ENCODE measurements at places on chromosomes 2 and 18.

DNA sequence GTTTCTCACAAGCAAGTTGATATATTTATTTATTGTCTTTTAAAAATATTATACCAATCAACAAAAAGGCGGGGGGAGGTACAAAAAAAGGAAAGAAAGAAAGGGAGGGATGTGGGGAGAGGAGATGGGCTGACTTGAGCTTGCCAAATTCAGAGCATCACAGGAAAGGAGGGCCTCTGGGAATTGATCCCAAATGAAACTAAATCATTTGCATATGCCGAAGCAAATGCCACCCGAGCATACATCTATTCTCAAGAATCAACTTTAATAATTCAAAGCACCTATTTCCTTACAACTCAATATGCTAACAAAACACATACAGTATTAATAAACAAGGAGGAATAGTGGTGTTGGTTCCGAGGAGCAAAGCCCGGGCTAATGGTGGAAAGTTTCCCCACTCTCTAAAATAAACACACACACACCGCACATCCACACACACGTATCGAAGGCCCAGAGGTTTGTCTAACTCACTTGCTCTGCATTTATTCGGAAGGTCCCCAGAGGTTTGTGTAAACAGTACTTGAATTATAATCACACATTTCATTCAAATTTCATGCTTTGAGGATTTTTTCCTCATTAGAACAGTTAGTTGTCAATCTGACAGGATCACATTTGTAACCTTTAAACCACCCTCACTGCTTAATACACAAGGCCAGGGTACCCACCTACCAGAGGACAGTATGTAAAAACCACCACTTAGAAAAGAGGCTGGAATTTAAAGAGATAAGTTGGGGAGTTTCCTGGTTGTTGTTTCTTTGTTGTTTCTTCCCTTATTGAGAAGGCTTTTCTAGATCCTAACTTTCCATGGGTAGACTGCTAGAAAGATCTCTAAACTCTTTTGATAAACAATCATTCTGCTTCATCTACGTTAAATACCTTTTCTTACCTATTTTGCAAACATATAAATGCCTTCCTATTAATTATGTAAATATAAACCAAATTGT, 264.7 kb downstream of the TCF4 start:
- no peak for DNase-seq

DNA sequence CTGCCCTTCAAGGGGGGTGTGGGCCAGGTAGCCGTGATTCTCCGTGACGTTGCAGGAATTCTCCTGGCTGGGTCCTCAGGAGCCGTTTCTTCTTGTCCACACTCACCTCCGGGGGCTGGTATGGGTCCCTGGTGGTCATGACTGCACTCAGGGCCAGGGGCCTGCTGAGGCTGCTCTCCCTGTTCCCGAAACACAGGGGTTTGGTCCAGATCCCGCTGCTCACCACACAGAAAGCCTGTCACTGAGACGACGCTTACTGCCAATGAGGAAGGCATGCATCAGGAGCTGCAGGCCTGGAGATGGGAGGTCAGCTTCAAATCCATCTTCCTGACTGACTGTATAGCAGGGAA, 160.7 kb downstream of the RTP5 start:
- DNase-seq: no peak

GRCh38 chr2:73032702-73033097, 38.8 kb downstream of the SFXN5 start:
- DNase-seq: no peak

DNA sequence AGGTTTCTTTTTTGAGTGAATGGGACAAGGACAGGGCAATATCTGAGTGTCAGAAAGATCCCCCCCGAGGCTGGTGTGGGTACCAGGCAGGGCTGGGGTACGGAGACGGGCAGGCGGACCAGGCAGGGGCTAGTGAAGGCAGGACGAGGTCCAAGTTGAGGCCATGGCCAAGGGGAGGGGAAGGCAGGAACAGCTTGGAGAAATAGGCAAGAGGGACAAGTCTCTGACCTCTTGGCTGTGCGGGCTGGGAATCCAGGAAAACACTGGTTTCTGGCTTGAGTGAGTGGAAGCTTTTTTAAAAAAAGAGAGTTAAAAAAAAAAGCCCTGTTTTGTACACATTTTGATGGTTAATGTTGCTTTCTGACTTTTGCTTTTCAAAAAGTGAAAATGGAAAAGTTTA, 30.3 kb downstream of the ASAP2 start:
- DNase-seq: no peak

- no peak for DNase-seq
These were observed 123.9 kb upstream of the FAM117B start for GRCh38 chr2:202510911-202511310.

GRCh38 chr2:62194558-62195420, 1.1 kb upstream of the B3GNT2 start:
- no peak for DNase-seq

DNA sequence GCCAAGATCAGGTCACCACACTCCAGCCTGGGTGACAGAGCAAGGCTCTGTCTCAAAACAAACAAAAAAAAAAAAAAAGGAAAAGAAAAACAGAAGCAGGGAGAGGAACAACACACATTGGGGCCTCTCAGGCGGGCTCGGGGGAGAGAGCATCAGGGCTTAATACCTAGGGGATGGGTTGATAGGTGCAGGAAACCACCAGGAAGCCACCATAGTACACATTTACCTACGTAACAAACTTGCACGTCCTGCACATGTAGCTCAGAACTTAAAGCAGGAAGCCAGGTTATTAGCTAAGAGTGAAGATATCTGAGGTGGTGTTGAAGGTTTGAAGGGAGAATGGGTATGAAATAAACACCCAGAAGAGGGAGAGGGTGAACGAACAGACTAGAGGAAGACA, 81.0 kb upstream of the PMAIP1 start:
- no peak for DNase-seq

DNA sequence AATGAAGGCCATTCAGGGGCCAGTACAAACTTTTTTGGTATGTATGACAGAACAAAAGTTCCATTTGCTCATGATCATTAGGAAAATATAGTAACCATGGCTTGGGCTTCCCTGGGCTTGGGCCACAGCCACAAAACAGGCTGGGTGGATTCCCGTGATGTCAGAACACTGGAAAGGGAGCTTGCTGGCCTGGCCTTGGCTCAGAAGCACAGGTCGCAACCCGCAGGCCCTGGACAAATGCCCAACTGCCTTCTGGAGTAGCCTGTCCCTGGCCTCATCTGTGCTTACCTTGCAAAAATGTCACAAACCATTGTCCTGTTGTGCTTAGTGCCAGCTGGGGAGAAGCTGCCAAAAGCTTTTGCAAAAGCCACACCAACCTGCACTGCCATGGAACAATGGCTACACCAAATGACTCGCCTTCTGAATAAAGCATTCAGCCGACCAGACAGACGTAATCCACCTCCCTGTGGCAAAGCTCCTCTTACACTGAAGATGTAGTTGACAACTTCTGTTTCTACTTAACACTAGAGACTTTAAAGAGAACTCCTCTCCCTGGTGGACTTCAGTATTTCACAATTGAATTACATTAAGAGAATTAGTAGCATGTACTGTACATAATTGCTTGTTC, 125.5 kb downstream of the ANKRD44 start:
- DNase-seq: no peak

DNA sequence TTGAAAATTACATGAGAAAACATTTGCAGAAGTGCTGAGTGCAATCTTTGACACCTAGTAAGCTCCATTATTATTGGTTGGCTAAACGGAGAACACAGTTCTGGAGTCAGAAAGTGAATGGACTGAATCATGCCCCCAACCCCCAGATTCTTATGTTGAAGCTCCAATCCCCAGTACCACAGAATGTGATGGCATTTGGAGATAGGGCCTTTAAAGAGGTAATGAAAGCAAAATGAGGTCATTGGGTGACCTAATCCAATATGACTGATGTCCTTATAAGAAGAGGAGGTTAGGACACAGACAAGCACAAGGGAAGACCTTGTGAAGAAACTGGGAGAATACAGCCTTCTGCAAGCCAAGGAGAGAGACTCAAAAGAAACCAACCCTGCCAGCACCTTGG, 200.9 kb upstream of the EPAS1 start:
- DNase-seq: no peak

DNA sequence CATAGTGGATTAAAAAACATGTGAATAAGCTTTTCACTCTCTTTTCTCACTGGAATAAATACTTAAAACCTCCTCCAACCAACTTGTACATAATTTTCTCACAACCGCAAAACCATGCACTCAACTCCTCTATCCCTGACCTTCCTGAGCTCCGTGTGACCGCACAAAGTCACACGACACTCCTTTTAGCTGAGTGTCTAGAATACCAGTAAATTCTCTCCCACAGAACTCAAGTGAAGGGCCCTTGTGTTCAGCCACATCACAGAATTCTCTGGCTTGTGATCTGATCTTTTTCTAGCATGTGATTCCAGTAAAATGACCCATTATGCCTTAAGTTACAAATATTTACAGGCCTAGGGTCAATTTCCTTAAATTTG, 91.2 kb upstream of the ARL4C start:
- no peak for DNase-seq

GRCh38 chr2:86436328-86436727, 4.8 kb upstream of the KDM3A start:
- DNase-seq: no peak

- DNase-seq: no peak
These were observed 172.9 kb upstream of the SOX11 start for GRCh38 chr2:5519286-5519685.

DNA sequence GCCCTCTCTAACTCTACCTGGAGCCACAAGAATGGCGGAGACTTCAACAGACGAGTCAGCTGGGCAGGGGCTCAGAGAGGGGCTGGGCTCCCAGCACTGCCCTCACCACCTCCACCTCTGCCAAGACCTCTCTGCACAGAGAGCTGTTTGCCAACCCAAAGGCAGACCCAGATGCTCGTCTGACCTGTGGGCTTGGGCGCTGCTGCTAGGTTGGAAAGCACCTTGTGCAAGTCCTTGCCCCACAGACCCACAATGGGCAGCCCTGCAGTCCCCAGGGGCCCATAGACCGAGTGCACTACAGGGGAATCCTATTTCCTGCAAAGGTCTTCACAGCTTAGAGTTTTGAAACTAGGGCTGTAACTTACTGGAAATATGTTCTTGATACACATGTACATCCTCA, 13.3 kb downstream of the ACKR3 start:
- no peak for DNase-seq

- DNase-seq: no peak
These were observed 91.8 kb upstream of the SERTAD2 start for GRCh38 chr2:64745562-64745961.

DNA sequence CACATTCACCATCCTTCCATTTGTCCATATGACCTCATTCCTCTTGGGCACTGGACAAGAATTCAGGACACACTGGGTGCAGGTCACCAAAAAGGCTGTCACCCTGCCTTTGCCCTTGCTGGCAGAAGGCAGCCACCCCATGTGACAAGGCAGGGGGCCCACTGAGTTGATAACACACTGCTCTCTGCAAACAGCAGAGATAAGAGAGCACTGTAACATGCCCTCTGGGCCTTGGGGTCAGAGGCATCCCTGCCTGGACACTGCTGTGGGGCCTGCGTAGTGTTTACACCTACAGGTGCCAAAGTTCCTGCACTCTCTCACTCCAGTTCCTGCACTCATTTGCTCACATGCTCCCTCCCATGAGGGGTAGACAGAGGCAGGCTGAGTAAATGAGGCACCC, 344.7 kb upstream of the TCF4 start:
- DNase-seq: no peak

DNA sequence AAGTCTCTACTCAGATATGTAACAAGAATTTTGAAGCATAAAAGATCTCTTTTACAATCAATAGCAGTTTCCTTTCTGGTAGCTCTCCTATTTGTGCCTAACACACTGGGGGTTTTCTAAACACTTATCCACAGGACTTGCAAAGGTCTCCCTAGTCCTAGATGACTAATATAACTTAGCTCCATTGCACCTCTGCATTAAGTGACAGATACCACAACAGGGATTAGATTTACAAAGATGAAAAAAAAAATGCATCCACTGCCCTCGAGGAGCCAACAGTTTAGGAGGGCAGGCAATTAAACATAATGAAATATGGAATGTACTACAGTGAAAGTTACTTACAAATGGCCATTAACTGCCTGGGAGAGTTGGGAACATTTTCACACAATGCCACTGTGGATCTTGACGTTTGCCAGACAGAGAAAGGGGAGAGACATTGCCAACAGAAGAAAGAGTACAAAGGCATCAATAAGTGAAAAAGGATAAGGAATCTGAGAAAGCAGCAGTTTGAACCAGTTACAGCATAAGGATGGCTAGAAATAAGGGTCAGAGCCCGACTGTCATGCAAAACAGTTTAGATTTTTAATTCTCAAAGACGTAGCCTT, 14.3 kb downstream of the PPP3R1 start:
- DNase-seq: no peak

GRCh38 chr2:203722411-203722810, 16.0 kb downstream of the CD28 start:
- peak; percentile 6 for DNase-seq

DNA sequence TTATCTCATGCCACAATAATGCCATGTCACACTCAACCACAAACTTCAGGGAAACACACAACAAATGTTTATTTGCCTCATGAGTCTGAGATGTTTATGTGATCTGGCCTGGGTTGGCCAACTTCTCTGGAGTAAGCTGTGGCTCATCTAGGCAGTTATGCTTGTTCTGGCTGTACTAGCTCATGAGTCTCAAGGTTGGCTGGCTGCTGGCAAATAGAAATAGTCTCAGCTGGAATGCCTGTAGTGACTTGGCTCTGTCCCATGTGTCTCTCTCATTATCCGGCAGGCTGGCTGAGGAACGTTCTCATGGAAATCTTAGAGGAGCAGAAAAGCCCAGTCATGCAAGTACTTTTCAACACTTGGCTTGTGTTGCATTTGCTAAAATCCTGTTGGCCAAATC, 234.9 kb upstream of the CDH2 start:
- no peak for DNase-seq

DNA sequence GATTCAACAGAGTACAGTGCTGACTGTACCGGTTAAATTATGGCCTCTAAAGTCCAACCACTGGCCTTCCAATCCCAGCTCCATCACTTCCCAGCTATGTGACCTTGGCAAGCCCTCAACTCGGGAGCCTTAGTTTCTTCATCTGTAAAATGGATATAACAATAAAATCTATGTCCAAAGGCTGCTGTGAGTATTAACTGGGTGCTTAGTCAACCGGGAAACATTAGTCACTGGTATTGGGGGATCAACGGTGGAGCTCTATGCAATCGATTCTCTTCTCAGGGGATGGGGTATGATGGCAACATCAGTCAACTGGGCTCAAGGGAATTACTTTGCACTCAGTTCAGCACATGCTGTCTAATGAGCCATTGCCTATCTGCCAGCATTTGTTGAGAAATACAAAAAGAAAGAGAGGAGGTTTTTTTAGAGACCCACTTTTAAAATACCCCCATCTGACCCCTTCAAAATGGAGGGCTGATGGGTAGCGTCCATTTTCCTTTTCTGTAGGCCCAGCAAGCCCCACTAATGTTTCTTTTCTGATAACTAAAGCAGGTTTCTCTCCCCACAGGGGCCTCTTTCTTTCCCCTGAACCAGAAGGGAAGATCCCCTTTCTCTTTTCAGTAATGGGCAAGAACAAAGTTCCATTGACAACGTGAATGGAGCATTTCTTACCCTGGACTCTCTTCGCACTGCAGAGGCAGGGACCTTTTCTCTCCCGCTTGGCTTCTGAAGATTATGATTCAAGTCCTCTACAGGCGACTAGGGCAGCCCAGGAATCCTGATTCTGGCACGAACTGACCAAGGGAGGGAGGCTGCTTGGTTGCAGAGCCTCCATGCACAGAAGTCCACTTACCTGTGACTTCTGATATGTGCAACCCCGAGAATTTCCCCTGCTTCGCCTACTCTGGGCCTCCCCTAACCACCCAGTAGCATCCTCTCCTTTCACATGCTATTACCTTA, 8.7 kb upstream of the AGFG1 start:
- no peak for DNase-seq

- DNase-seq: peak; percentile 38
These were observed 3.5 kb upstream of the EMILIN1 start for GRCh38 chr2:27074738-27075565.

Data from NCI-H146 (cell line).